ENCODE measurements at places on chromosomes 11 and 22. TPM values are rescaled to one million over a fixed set of nuclear protein-coding genes. Genes with fewer than 3 reads are reported as not detected.

The SLC7A4 gene
- total RNA-seq, result under 0.01 TPM

The CD3E gene
- total RNA-seq, result not detected

The FGF4 gene
- total RNA-seq, result not detected

The C11orf21 gene
- under 0.01 TPM for total RNA-seq

The OR52A1 gene
- total RNA-seq, result not detected

The LINC01488 gene
- not detected for total RNA-seq

The RAPSN gene
- total RNA-seq, result not detected

The HIPK3 gene
- total RNA-seq, result 22.2 TPM

The TLCD5 gene
- total RNA-seq, result 8.6 TPM

The PARVG gene
- not detected for total RNA-seq

The PMM1 gene
- 105 TPM for total RNA-seq

The GLYATL1 gene
- total RNA-seq, result 1.2 TPM

The SLC17A6 gene
- not detected for total RNA-seq

The P2RX3 gene
- total RNA-seq, result not detected

The PARVB gene
- total RNA-seq, result 36.9 TPM

The OR52I2 gene
- total RNA-seq, result not detected

The PKDREJ gene
- total RNA-seq, result not detected

The C1QTNF5 gene
- total RNA-seq, result 10.7 TPM

The USH1C gene
- not detected for total RNA-seq

The WBP2NL gene
- total RNA-seq, result 0.18 TPM

The ASCL2 gene
- not detected for total RNA-seq

The OR51A4 gene
- not detected for total RNA-seq

The DMC1 gene
- 3.2 TPM for total RNA-seq

The RFPL1 gene
- total RNA-seq, result not detected

The CCDC188 gene
- total RNA-seq, result 1.4 TPM

The PRR33 gene
- total RNA-seq, result not detected

The SCT gene
- total RNA-seq, result not detected

The MICALL1 gene
- 22.8 TPM for total RNA-seq

The AGBL2 gene
- total RNA-seq, result 0.86 TPM

The B3GAT1 gene
- total RNA-seq, result not detected

The FAM111B gene
- total RNA-seq, result 3.2 TPM

The SUSD2 gene
- 13.8 TPM for total RNA-seq

The PHETA2 gene
- total RNA-seq, result 27.5 TPM

The HEPHL1 gene
- total RNA-seq, result not detected

The UBQLNL gene
- not detected for total RNA-seq

The UBQLN3 gene
- not detected for total RNA-seq

The BCO2 gene
- 7.1 TPM for total RNA-seq

The CCDC88B gene
- 1.2 TPM for total RNA-seq

The MIOX gene
- total RNA-seq, result not detected

The SLC5A12 gene
- not detected for total RNA-seq

All from myometrial cell (primary cell).